ENCODE measurements at places on chromosomes 4 and X.

DNA sequence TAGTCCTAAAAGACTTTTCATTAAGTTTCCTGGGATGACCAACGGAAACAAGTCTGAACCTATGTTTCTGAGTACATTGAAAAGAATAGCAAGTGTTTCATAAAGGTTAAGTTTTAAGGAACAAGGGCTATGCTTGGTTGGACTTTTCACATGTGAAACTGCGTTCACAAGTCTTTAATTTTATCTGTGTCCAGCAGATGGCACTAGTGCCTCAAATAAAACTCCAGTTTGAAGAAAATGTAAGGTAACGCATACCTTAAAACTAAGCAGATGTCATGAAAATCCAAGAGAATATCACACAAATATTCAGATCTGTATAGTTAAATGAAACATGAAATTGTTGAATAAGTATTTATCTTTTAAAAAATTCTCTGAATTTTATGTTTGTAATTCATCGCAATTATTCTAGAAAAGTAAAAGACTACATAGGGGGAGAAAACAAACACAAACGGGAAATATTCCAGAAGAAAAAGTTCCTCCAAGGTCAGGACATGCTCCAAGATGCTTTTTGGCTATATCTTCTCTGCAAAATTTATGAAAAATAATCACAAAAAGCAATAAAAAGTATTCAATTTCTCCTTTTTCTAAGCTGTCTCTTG lies 89.6 kb upstream of the MAD2L1 start:
- DNase-seq: peak; percentile 8

GRCh38 chr4:123522081-123522480 lies 125.5 kb downstream of the SPRY1 start:
- DNase-seq: no peak

GRCh38 chr4:84647312-84647884 lies 64.5 kb downstream of the CDS1 start:
- no peak for DNase-seq

- no peak for DNase-seq
Observed at GRCh38 chr4:98505992-98506391, 152.4 kb downstream of the TSPAN5 start.

Measured in NCI-H1694 (cell line).